Adrenal gland (tissue), 19 donors: ENCODE measurements at places on chromosomes 13 and 19. TPM values are rescaled to one million over a fixed set of nuclear protein-coding genes. Genes with fewer than 3 reads are reported as not detected.

GRCh38 chr13:100089465-100090032 lies 656 bp downstream of the PCCA start:
- peaks cover 23% of the 10 kb centered on the region for H3K4me1 ChIP-seq
- peak overlapping the region; percentile 83 for H3K27ac ChIP-seq
- H3K36me3 ChIP-seq: no peaks in the 10 kb centered on the region
- no peaks in the 10 kb centered on the region for H3K27me3 ChIP-seq
- peak overlapping the region; percentile 80 for H3K4me3 ChIP-seq

DNA sequence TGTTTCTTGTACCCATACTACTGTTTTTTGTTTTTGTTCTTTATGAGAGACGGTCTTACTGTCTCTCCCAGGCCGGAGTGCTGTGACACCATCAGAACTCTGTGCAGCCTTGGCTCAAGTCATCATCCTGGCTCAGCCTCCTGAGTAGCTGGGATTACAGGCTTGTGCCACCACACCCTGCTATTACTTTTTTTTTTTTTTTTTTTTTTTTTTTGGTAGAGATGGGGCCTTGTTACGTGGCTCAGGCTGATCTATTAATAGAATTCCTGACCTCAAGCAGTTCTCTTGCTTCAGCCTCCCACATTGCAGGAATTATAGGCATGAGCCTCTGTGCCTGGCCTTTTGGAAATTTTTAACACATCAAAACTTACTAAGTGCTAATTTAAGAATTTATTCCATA lies 2.9 kb upstream of the ZNF304 start:
- H3K36me3 ChIP-seq: no peaks in the 10 kb centered on the region
- no peak overlapping the region for H3K4me3 ChIP-seq
- H3K4me1 ChIP-seq: peaks cover 13% of the 10 kb centered on the region
- H3K27ac ChIP-seq: no peak overlapping the region

DNA sequence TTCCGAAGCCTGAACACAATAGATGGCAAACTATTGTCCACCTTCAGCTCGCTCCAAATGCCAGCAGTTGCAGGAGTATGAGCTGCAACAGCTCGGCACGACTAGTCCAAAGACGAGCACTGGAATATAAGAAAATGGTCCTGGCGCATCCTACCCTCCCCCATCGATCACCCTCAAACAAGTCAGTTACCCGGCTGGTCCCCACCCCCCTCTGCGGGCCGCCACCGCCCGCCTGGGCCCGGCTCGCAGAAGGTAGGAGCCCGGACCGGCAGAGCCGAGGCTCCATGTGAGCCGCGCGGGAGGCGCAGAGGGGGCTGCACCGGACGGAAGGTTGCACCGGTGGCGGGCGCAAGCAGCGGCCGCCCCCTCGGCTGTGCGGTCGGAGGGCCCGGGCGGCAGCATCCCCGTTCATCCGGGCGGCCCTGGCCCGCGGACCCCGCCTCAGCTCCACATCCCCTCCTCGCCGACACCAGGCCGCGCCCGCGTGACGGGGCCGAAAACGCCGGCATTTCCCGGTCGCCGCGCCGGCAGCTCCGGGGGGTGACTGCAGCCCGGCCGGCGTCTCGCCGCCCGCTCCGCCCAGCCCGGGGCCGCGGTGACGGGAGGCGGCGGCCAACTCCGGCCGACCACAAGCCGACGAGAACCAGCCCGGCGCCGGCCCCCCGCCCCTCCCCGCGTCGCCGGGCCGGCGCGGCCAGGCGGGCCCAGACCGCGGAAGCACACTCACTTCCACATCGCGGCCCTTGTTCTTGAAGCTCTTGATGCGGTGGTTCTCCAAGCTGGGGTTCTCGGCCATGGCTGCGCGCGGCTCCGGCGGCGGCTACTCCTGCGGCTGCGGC lies 552 bp downstream of the KPNA3 start:
- DNase-seq: peak; percentile 49
- no peaks in the 10 kb centered on the region for H3K27me3 ChIP-seq
- peak overlapping the region; percentile 55 for H3K4me3 ChIP-seq
- H3K36me3 ChIP-seq: no peaks in the 10 kb centered on the region

DNA sequence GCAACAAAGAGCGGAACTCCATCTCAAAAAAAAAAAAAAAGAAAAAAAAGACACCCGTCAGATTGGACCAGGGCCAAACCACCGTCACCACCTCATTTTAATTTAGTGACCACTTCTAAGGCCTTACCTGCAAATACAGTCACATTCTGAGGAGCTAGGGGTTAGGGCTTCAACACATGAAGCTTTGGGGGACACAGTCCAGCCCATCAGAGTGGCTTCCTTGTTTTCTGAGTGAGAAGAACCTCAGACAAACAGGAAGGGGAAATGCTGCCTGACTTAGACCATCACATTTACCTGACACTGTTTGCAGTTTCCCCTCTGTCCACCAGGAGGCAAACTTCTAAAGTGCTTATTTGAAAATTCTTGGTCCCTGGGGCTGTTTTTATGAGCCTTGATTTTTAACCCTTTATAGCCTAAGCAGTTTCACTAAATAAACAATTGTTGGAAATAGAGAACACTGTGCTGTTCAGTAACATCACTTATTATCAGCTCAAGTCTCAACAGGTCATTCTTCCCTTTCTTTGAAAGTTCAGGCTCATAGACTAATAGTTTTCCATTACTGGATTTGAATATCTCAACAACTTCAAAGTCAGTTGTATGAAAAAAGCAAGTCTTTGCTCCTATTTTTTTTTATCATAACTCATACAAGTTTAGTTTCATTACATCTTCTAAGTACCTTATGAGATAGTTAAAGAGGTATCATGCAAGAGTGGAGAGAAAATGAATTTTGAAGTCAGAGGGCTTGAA lies 74.9 kb upstream of the WASF3 start:
- DNase-seq: peak; percentile 83
- H3K36me3 ChIP-seq: no peaks in the 10 kb centered on the region
- no peak overlapping the region for H3K27ac ChIP-seq
- no peaks in the 10 kb centered on the region for H3K4me1 ChIP-seq
- H3K4me3 ChIP-seq: no peak overlapping the region
- no peaks in the 10 kb centered on the region for H3K27me3 ChIP-seq

DNA sequence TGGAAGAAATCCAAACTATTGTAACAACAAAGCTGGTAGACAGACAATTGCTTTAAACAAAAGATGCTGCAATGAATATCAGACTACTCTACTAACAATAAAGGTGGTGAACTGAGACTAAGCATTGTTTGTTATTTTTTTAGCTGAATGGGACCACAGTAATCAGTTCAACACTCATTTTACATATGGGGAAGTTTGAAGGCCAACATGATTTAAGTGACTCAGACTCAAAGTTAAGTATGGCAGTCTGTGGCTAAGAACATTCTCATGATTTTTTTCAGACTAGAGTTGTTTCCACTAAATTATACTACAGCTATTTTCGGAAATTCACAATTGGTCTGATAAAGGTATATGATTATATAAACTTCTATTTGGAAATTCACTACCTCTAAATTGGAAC lies 10.4 kb downstream of the EXOSC8 start:
- H3K36me3 ChIP-seq: no peaks in the 10 kb centered on the region
- no peak overlapping the region for H3K4me3 ChIP-seq
- DNase-seq: no peak
- H3K4me1 ChIP-seq: no peaks in the 10 kb centered on the region
- H3K27me3 ChIP-seq: no peaks in the 10 kb centered on the region

DNA sequence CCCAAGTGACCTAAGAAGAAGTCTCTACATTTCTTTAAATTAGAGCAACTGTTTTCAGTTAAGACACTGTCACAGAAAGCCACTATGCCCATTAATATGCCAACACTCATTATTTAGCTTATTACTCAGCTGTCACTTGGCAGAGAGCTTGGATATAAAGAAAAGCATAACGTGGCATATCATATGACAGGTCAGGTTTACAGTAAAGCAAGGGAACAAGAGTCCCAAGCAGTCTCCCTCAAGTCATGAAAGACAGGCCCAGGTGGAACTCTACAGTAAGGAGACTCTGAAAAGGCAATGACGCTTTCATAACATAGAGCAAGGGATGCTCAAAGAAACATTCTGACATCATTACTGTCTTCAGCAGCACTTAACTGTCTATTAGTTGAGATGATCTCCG lies 6.3 kb downstream of the LHFPL6 start:
- DNase-seq: no peak
- H3K36me3 ChIP-seq: no peaks in the 10 kb centered on the region
- no peak overlapping the region for H3K4me3 ChIP-seq
- no peak overlapping the region for H3K27ac ChIP-seq

DNA sequence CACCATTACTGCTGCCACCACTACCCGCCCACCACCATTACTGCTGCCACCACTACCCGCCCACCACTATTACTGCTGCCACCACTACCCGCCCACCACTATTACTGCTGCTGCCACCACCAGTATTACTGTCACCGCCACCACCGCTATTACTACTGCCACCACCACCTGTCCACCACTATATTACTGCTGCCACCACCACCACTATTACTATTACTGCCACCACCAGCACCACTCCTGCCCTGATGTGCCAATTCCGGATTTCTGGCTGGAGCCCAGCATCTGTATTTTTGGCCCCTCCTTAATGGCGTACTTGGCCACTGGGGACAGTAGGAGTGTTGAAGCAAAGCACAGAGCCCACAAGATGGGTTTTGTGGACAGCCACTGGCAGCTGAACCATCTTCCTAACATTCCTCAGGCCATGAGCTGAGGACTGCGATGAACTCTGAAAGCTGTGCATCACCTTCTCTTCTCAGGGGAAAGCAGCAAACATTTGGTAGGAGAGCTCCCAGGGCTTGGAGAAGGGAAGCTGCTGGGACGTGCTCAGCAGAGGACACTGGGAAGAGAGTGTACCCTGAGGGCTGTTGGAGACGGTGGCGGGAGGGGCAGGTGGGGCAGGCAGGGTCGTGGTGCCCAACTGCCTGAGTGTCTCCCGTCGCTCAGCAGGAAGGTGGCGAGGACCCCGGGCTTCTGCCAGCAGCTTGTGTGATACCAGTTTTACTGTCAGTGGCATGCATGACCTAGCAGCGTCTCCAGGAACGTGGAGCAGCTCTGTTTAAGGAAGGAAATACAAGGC lies 23.0 kb downstream of the CUL4A start:
- H3K4me3 ChIP-seq: no peak overlapping the region
- DNase-seq: no peak
- H3K4me1 ChIP-seq: no peaks in the 10 kb centered on the region
- no peaks in the 10 kb centered on the region for H3K36me3 ChIP-seq
- no peaks in the 10 kb centered on the region for H3K27me3 ChIP-seq

The LILRB5 gene
- total RNA-seq: 37.2 TPM

The COL5A3 gene
- 6.3 TPM for total RNA-seq
